ENCODE measurements at places on chromosomes 3 and 15.

- peak; percentile 89 for DNase-seq
Measured at GRCh38 chr15:42581272-42581730, 5.9 kb downstream of the STARD9 start.

DNA sequence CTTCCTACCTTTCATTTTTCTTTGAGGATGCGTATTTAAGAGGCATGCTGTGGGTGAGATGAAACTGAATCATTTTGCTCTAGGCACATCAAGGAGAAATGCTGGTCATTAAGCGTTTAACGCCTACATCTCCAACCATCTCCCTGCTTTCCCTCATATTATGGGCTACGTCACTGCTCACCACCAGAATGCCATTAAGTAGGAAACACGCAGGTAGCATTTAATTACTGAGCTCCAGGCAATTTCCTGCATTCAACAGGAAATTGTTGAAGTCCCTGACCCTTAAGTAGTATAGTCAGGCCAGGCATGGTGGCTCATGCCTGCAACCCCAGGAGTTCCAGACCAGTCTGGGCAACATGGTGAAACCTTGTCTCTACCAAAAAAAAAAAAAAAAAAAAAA lies 66.1 kb downstream of the CHSY1 start:
- no peak for DNase-seq

- DNase-seq: no peak
Measured at GRCh38 chr3:188272481-188273372, 118.8 kb downstream of the LPP start.

- no peak for DNase-seq
Measured at GRCh38 chr3:57982561-57983243, 25.5 kb upstream of the FLNB start.

- no peak for DNase-seq
Measured at GRCh38 chr3:132435911-132436425, 18.7 kb downstream of the DNAJC13 start.

DNA sequence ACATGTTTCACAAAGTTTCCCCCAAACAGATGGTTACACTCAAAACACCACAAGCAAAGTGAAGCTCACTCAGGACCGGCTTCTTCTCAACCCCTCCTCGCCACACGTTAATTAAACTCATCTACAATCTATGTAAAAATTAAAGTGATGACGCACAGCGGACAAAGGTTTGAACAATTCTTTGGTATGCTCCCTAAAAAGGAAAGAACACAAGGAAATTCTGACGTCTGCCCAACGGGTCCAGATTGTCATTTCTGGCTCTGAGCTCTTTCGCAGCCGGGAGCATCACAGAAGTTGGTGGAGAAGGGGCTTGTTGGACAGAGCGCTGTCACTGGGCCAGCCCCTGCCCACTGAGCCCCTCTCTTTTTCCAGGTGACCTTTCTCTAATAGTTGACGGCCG lies 173.7 kb upstream of the CHRNA7 start:
- no peak for DNase-seq

- DNase-seq: no peak
Measured at GRCh38 chr15:35958021-35958420, 412.1 kb upstream of the DPH6 start.

DNA sequence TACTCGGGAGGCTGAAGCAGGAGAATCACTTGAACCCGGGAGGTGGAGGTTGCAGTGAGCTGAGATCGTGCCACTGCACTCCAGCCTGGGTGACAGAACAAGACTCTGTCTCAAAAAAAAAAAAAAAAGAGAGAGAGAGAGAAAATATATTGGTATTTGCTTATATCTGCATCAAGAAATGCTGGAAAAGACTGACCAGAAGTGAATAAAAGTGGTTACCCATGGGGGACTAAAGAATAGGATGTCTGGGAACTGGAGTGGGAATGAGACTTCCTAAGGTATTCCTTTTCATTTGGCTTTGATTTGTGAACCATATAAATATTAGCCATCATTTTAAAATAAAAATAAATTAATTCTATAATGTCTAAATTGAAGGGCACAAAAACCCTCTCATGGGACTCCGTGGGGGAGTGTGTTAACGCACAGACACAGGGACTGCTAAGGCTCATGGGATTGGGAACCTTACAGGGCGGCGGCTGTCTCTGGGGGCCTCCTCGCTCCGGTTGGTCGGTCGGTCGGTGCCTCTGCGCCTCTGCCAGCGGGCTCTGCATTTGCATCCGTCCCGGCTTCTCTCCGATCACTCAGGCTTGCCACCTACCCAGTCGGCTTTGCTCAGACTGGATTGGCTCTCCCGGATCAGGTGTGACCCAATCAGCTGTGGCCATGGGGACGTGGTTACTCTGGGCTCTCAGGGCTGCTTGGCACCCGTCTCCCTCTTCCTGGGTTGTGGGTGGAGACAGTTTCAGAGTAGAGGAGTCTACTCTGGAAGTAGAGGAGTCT lies 12.7 kb upstream of the TSPAN3 start:
- DNase-seq: peak; percentile 86

DNA sequence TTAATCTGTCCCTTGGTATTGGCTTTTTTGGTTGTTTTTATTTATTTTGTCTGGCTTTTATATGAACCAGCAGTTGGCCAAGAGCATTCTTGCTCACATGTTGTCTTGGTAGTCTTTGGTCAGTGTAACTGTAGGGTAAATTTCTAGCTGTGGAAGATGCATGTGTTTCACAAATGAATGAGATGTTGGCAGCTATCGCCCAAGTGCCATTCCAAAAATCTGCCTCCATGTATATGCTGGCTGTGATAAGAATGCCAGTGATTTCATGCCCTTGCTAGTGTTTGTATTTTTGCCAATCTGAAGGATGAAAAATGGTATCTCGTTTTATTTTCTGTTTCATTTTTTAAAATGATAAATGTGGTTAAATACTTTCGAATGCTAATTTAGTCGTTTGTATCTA lies 50.1 kb downstream of the TLNRD1 start:
- DNase-seq: no peak

GRCh38 chr3:53728606-53729005 lies 117.6 kb downstream of the CHDH start:
- DNase-seq: no peak

- no peak for DNase-seq
Measured at GRCh38 chr15:37806808-37807207, 127.6 kb upstream of the TMCO5A start.

DNA sequence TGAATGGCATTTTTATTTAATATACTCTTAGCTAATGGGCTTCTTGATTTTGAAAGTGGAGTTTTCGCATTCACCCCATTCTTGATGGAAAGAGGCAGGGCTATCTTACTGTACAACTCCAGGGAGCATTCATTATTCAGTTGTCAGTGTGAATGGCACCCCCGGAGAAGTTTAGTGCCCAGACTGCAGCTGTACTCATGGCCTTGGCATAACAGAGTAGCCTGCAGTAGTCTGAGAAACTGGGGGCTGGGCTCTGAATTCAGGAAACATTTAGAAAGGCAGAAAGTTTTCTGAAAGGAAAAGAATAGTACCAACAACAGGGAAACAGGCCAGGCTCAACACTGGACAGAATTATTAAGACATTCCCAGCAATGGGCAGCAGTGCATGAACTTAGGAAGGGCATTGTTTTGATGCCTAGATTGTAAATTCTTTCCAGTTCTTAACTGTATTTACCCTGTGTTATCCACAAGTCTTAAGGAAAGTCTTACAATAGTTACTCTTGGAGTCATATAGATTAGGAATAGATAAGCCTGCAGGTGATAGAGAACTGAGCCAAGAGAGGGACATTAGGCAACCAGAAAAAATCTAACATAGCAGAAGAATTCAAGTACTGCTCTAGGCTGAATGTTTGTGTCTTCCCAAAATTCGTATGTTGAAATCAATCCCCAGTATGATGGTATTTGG lies 44.4 kb downstream of the TIPARP start:
- DNase-seq: no peak

DNA sequence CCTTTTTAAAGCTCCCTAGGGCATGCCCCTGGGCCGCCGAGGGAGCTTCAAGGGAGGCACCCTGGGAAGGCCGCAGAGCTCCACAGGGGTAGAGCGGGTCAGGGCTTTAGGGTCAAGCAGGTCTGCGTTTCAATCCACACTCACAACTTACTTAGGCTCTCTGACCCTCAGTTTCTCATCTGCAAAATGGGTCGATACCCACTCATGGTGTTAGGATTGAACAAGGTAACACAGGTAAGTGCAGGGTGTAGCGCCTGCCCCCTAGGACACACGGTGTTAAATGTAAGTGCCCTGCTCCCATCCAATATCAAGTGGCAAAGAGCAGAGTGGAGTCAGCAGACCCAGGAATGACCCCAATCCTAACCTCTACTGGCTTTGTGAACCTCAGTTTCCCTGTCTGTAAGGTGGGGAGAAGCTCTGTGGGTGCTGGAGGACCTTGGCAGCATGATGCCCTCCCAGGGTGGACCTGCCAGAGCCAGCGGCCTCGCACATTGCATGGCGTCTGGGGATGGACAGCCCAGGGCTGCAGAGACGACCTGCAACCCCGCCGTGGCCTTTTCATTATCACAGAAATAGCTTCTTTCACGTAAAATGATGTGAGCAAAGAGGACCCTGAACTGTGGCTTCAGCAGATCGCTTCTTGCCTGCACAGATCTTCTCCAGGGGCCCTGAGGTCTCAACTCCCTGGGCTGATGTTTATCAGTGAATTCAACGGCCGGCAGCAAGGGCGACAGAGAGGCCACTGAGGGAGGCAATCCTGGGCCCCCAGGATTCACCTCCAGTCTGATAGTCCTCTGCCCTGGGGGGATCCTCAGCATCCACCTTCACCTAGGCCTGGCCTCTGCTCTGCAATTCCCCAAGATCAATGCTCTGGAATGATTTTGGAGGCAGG lies 138.5 kb downstream of the CHSY1 start:
- peak; percentile 64 for DNase-seq

GRCh38 chr3:102141928-102142239 lies 292.6 kb downstream of the NFKBIZ start:
- DNase-seq: no peak

- DNase-seq: peak; percentile 21
Measured at GRCh38 chr15:49855917-49856637, 235.2 kb downstream of the DTWD1 start.

DNA sequence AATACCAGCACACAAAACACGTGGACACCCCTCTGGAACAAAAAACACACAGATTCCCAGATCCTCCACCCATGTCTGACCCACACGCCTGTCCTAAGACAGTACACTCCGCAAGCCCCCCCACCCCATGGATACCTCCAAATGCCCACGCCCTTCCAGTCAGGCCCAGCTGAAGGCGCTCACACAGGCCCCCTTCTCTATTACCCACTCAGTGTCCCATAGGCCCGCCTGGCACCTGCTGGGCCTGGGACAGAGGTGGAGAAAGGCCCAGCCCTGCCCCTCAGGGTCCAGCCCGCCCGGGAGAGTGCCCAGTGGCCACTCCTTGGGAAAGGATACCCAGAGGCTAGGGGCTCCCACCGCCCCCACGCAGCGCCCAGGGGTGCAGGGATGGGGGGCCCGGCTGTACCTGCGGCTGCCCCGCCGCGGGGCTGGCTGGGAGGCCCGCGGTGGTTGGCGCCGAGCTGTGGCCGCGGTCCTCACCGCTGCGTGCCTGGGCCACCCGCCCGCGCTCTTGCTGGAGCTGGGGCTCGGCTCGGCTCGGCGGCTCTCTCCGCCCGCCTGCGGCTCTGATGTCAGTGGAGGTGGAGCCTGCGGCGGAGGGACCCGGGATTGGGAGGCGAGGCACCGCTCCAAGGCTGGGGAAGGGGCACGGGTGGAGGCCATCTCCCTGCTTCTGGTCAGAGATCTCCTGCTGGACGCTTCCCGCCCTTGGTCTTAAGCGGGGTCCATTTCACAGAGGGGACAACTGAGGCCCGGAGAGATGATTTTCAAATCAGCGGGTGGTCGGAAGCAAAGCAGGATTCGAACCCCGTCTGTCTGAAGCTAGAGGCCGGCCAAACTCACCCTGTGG lies at the start of gene CAMK1:
TSS of gene CAMK1 (minus strand) at position 522 of the 850 bp plus-strand sequence. CDS start 2,198 bp downstream, outside the sequence.
- peak; percentile 75 for DNase-seq

- no peak for DNase-seq
Measured at GRCh38 chr3:188505151-188505550, 351.2 kb downstream of the LPP start.

DNA sequence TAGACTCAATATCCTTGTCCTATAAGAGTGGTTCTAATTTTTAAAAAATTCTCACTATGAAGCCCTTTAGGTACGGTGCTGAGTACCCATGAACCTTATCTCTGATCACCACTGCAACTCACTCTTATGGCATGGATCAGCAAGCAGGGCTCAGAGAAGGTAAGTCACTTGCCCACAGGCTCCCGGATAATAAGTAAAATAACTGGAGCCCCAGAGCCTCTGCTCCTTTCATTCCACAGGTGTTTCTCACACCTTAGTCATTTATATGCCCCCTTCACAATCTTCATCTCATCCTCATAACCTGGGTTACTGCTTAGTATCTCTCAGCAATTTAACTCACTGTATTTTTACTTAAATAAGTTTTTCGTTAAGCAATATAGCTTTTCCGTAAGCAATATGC lies 28.4 kb upstream of the AKAP13 start:
- DNase-seq: no peak

- DNase-seq: peak; percentile 46
Measured at GRCh38 chr15:64824929-64825430, 467 bp downstream of the PIF1 start.

DNA sequence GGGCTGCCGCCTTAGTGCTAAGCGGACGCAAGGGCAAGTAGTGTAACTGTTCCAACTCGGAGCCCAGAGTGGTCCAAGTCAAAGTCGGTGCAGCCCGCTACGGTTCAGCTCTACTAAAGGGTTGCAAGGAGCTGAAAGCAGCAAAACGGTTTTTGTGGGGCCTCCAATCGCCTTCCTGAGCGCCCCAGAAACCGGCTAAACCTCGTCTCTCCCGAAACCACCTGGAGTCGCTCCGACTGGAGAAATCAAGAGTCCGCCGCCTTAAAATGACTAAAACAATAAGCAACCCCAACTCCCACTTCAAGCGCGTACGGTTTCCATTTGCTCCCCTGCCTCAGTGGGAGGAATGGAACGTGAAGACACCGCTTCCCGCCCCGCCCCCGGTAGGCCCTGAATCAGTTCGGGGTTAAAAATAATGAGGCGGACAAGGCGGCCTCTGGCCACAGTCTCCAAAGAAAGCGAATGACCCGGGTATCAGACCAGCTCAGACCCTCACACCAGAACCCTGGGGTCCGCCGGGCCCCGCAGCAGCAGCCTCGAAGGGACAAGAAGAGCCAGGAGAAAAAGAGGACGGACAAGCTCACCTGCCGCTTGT lies 401 bp downstream of the SEC11A start:
- DNase-seq: peak; percentile 65

- DNase-seq: no peak
Measured at GRCh38 chr3:160192310-160193029, 32.8 kb upstream of the C3orf80 start.

GRCh38 chr3:4581920-4582611 lies 88.9 kb downstream of the ITPR1 start:
- DNase-seq: peak; percentile 66

- DNase-seq: no peak
Measured at GRCh38 chr15:33720952-33721351, 247.3 kb upstream of the CHRM5 start.

DNA sequence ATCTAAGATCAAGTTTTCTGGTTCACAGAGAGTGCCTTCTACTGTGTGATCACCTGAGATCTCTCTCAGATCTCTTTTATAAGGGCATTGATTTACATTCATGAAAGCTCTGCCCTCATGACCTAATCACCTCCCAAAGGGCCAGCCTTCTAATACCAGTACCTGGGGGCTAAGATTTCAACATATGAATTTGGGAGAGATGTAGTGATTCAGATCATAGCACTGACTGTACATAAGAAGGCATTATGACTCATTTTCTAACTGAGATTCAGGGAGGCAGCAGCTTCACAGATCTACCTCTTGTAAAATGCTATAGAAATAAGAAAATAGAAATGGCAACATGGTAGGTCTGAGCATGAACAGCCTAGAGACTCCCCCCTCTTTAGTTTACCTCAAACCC lies 39.6 kb downstream of the VGLL3 start:
- DNase-seq: no peak
